SK-N-DZ (cell line): ENCODE measurements at places on chromosomes 4 and X.

GRCh38 chr4:136706942-136707341 lies 825.4 kb downstream of the PCDH18 start:
- no peak for DNase-seq

- no peak for DNase-seq
These were observed 531 bp downstream of the DGKQ start for GRCh38 chr4:972651-973424.

GRCh38 chr4:47913330-47913729 lies 1.1 kb downstream of the NFXL1 start:
- peak; percentile 2 for DNase-seq

DNA sequence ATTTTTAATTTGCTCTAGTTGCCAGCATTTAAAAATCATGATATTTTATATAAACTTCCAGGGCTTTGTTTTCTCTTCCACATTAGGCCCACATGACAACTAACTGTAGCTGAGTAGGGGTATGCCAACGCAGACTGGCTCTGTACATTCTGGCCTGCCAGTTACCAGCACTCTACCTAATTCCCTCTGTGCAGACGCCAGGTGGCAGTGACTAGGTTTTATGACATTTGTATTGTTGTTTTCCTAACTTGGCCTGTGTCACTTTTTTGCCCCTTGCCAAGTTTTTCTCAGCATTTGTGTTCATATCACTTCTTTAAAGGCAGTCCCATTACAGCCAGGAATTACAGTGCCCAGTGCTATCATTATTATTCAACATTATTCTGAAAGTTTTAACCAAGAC lies 347.5 kb downstream of the NKX6-1 start:
- DNase-seq, result no peak

DNA sequence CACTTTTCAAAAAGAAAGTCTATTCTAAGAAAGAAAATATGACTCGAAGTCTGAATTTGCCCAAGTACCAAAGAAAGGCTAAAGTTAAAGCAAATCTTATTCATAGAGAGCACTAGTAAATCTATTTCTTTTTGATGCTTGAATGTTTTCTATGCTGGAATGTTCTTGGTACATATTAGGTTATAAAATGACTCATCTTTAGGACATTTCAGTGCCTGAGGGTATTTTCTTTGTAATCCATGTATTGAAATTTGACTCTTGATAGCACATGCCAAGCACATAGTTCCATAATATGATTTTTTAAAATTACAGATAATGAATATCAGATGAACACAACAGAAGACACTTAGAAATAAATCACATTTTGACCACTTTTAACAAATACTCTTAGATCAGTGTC lies 232.8 kb downstream of the TRIML1 start:
- DNase-seq, result no peak

DNA sequence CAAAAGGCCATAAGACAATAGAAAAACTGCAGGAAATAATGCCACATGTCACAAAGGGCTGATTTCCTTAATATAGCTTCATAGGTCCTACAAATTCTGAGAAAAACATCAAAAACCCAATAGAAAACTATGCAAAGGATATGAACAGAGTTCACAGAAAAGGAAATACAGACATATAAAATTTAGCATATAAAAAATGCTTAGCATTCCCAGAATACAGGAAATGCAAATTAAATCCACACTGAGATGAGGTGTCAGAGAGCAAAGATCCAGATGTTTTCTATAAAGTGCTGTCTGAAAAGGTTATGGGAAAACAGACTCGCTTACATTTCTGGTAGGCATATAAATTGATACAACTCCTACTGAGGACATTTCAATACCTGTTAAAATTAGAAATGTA lies 33.8 kb downstream of the TXK start:
- no peak for DNase-seq

- no peak for DNase-seq
These were observed 71.6 kb downstream of the SHROOM2 start for GRCh38 chrX:9857575-9858474.
